ENCODE measurements at places on chromosomes 4 and X.
A peak's percentile ranks its signal among the peaks of the same experiment; 100 is the strongest.

DNA sequence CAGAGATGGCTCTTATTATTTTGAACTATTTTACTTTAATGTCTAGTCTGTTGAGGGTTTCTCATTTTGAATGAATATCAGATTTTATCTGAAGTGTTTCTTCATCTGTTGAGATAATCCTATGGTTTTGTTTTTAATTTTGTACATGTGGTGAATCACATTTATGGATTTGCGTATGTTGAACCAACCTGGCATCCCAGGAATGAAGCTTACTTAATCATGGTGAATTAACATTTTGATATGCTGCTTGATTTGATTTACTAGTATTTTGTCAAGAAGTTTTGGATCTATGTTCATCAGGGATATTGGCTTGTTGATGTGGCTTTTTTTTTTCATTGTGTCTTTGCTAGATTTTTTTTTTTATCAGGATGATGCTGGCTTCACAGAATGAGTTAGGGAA, 2390.9 kb downstream of the PCDH7 start:
- no peak for DNase-seq

DNA sequence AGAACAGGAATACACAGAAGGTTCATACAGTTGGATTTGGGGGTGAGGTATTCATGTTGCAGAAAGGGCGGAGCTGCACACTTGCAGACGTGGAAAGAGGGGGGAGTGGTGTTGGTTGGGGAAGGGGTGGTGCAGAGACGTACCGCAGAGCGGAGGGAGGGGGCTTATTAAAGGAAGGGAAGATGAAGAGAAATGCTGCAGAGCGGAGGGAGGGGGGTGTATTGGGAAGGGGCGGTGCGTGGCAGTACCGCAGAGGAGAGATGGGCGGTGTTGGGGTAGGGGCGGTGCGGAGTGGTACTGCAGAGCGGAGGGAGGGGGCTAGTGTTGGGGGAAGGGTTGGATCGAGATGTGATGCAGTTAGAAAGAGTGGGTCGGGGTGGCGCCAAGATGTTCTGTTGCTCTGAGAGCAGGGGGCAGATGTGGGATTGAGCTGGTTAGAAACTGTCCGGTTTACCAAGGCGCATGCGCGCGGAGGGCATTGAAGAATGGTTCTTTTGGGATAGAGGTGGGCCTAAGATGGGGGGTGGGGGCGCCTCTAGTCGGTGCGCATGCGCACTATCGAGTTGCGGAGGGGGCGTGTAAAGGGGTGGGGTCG, 900 bp downstream of the TRO start:
- peak; percentile 73 for DNase-seq

DNA sequence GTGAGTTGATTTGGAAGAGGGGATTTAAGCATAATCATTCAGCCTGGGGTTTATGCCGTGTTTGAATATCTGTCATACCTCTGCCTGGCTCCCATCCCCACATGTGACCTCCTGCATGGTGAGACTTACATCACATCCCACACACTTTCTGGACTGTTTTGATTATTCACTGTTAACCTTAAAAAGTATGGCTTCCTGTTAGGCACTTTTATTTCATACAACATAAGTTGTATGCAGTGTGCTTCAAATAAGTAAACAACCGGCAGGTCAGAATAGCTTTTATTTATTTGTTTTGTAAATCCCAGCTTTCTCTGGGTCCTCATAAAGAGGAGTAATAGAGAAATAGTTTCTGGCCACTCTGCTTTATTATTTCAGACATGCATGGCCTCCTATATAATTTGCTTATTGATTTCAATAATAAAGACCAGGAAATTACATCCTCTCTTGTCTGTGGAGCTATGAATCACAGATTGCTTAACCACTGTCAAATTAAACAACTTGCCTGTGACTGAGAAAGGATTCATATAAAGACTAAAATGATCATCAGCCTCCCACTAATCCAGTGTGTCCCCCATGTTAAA, 376.8 kb upstream of the ZFP42 start:
- DNase-seq, result no peak

DNA sequence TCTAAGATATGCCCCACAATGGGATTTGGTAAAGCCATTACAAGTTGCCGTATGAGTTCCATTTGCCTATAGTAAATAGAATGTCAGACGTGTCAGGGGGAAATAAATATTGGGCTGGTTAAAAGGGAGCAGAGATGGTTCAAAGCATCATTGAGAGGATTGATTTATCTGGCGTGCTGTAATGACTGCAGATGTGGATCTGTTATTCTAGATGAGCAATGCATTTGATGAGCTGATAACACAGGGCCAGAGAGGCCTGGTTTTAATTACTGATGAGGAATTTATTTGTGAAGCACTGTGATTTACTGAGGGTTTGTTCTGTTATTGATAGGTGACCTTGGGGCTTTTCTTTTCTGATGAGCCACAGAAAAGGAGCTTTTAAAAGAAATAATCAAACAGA, 62.5 kb downstream of the DACH2 start:
- DNase-seq, result no peak

GRCh38 chr4:15186149-15186548, 183.9 kb downstream of the CPEB2 start:
- DNase-seq, result no peak

GRCh38 chr4:89737888-89738287, 99.1 kb downstream of the SNCA start:
- no peak for DNase-seq

DNA sequence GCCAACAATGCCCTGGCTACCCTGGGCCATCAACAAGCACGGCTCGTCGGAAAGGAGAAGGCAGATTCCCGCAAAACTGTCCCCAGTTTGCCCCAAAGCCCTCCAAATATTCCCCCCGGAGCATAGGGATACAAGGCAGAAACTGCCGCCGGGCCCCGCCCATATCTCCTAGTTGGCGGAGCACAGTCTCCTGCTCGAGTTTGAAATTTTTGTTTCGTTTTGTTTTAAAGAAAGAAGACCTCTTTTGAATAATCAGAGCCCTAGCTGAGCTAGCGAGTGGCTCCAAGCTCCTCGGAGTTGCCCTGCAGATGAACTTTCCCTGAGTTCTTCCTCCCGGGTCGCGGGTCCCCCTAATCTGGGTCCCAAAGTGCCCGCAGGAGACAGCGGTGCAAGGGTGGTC, 138.1 kb upstream of the ZIC3 start:
- DNase-seq, result no peak

- no peak for DNase-seq
Observed at GRCh38 chrX:7462110-7462509, 314.2 kb upstream of the PUDP start.

- DNase-seq, result no peak
Observed at GRCh38 chr4:105182211-105182610, 35.5 kb downstream of the TET2 start.

DNA sequence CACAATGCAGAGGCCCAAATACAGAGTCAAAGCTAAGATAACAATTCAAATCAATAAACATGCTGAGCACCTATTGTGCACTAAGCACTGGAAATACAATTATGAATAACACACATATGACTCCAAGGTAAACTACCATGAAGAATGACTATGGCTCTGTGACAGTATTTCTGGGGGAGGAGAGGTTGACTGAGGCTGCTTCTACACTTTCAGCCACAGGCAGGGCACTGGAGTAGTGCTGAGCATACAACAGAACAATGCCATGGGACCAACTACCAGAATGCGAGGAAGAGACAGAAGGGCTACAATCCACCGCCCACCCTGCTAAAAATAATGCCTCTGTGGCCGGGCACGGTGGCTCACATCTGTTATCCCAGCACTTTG, 13.7 kb downstream of the TEC start:
- no peak for DNase-seq

GRCh38 chr4:53716011-53716410, 124.7 kb upstream of the LNX1 start:
- no peak for DNase-seq

DNA sequence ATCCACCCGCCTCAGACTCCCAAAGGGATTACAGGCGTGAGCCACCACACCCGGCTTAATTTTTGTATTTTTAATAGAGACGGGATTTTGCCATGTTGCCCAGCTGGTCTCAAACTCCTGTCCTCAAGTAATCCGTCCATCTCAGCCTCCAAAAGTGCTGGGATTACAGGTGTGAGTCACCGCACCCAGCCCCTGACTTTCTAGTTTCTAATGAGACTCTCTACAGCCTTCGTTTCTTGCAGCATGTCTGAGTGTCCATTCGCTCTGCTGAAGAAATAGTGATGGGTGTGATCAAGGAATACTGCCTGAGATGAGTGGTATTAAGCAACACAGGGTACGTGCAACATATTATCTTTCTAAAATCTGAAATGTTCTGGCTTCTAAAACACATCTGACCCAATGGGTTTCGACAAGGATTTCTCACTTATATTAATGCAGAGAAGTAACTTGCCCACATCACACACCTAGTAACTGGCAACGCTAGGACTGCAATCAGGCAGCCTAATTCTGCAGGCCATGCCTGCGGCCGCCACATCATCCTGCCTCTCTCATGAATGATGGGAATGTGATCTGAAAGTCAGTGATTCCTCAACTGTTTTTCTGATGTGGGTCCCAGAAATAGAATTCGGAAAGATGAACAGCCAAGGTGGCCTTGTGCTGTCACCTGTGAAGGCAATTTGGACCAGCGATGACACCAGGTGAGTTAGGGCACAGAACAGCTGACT, 74.3 kb downstream of the RBM47 start:
- DNase-seq, result no peak

DNA sequence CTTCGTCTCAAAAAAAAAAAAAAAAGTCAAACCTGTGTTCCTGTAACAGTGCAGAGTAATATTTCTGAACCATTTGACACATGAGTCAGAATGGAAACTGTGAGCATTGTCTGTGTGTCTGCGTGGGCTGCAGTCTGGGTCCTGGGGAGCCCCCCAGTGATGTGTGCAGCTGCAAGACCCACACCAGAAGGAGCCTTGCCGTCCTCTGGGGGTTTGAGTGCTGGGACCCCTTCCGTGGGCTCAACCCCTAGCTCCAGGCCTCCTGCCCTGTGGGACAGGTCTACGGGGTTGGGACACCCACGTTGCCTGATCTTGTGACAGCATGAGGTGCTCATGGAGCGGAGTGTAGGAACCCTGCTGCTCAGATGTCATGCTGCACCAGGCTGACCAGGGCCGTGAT, 43.7 kb downstream of the DDX3X start:
- DNase-seq, result no peak

DNA sequence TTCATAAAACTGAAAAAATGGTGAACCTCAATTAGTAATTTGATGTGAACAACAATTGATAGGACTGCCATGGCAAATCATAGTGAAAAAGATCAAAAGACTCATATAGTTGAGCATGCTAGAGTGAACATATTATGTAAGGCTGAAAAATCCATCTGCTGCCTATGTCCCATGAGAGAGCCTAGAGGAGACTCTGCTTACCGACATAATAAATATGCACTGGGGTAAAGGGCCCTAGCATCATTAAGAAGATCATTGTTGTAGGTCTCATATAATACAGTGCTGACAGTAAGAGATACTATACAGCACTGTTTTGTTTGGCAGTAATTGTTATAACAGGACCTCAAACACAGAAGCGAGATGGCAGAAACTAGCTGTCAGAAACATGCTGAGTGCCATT, 229.0 kb downstream of the PABPC4L start:
- DNase-seq, result no peak

DNA sequence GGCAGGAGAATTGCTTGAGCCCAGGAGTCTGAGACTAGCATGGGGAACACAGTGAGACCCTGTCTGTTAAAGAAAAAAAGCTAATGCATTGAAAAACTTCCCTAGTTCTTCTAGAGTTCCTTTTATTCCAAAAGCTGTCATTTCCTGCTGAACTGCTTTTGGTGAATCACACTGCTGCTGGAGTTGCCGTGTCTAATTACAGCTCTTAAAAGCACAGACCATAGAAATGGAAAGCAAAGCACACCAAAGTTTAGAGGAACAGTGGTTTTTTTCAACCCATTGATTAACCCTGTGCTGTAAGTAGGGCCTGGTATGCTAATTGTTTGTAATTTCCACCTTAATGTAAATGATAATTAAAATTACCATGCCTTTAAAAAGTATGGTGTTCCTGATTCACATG, 52.4 kb downstream of the SEPTIN11 start:
- DNase-seq, result no peak

DNA sequence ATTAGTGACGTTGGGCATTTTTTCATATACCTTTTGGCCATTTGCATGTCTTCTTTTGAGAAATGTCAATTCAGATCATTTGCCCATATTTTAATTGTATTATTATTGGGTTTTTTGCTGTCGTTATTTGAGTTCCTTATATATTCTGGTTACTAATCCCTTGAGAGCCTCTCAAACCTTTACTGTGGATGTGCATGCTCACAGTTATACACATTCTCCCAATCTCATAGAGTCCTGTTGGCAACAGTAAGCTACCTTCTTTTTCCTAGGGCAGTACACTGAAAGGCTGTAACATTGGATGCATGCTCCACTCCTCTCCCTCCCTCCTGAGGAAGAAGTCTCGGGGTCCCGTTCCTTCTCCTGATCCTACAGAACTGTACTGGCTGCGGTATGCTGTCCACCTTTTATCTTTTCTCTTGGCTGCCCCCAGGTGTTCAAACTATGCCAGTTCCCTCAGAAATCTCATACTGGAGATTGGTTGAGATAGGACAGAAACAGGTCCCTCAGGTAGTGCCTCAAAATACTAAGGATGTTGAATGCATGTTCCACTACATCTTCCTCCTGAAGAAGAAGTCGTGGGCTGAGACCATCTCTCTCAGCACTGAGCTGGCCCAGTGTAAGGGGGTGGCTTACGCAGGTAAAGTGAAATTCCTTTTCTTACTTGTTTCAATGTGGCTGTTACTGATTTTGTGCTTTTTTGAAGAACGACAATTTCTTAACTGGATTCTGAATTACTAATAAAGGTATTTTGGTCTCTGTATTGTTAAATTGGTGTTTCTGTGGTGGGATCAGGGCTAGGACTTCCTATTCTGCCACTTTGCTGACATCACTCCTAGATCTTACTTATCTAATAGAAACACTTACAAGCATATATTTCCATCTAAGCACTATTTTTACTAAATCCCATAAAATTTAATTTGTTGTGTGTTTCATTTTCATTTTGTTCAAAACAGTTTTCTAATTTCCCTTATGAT, 145.4 kb upstream of the HUWE1 start:
- no peak for DNase-seq

DNA sequence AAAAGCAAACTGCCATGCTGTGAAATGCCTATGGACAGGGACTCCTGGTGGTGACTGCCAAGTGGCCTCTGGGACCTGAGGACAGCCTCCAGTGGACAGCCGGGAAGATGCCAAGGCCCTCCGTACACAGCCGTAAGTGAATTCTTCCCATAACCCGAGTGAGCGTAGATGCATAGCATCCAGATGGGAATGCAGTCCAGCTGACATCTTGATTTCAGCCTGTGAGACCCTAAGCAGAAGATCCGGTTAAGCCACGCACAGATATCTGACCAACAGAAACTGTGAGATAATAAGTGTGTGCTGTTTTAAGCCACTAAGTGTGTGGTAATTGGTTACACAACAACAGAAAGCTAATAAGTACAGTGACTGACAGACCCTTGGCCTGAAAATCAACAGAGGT, 55.9 kb downstream of the TMEM156 start:
- DNase-seq, result no peak

- DNase-seq, result no peak
Observed at GRCh38 chr4:94504545-94504944, 52.8 kb downstream of the PDLIM5 start.

All from ovary (tissue), 10 donors.